ENCODE measurements at places on chromosomes 5 and 9.

DNA sequence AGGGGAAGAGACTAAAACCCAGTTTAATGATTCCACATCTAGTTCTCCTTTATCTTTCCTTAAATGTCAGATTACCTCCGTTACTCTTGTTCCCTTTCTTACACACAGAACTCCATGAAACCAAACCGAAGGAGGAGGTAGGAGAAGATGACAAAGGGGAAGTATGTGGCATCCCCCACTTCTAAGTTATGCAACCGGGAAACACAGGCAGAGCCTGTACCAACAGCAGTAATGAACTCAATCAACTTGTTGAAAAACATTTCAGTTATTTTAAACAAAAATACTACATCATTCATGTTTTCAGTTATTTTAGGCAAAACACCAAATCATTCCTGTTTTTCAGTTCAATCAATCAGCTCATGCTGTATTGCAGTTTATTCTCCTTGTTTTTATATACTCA lies 101.8 kb downstream of the PCSK1 start:
- no peak for DNase-seq

DNA sequence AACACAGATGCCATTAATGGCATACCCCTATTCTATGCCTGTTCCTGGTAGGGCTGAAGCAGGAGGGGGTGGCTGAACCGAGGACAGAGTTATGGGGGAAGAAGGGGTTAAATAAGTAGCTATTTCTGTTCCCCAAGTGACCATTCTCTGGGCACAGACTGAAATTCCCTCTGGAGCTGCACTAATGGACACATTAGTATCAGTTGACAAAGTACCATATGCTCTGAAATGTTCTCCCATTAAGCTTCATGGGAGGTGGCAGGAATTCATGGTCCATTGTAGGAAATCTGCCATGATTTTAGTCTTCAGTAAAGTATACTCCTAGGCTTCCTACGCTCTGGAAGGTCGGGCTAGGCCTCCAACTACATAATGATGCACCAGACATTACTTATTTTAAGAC lies 10.5 kb upstream of the FRMPD1 start:
- DNase-seq, result no peak

DNA sequence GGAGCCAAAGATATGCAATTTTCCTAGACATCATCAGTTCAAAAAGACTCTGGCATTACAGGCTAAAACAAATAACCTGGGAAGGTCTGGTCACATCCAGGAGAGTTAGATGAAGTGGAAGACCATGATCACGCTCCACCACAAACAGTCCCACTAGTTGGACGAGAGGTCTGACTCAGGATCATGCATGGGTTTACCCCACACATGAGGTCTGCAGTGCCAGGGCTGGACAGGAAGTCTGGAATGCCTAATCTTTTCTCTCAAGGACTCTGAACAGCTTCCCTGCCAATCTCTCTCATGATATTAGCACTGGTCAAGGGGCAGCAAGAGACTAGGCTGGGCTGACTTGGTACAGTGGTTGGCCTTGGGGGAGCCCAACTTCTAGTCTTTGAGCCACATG lies 7.1 kb downstream of the PRUNE2 start:
- no peak for DNase-seq

GRCh38 chr5:150444770-150445169 lies 4.8 kb downstream of the RPS14 start:
- no peak for DNase-seq

GRCh38 chr5:159252195-159252594 lies 10.9 kb upstream of the UBLCP1 start:
- DNase-seq, result no peak

GRCh38 chr5:36178524-36178890 lies 26.6 kb downstream of the SKP2 start:
- no peak for DNase-seq

DNA sequence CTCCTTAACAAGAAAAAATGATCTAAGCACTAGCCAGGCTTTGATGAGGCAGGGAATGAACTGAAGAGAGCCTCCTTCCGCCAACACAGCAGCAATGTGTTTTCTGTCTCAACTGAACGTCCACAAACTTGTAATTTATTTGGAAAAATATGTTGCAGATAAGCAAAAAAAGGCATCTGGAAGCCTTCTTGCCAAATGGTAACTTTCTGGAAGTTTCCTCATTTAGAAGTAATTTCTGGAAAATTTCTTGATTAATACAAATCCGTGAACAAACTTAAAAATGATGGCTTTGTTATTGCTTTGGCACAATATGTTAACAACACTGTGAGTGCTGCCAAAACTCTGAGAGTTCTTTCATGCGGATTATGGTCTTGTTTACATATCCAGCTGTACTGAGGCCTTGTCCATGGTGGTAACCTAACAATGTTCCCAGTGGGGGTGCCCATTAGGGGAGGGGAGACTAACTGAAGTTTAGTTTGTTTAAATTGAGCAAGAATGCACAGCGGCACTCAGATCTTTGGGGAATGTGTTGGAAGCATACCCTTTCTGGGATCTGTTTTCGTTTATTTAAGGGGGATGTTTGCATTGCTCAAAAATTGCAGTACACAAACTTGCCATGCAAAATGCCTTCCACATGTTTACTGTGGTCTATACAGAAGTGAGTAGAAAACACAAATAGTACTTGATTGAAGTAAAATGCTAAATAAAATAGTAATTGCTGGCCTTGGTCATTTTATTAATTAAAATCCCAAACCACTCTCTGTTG lies 334.7 kb downstream of the NR2F1-AS1 start:
- peak; percentile 62 for DNase-seq

- no peak for DNase-seq
Measured at GRCh38 chr9:110536822-110537221, 42.7 kb downstream of the SVEP1 start.

GRCh38 chr5:135036405-135036804 lies 2.4 kb upstream of the PITX1 start:
- DNase-seq, result no peak

DNA sequence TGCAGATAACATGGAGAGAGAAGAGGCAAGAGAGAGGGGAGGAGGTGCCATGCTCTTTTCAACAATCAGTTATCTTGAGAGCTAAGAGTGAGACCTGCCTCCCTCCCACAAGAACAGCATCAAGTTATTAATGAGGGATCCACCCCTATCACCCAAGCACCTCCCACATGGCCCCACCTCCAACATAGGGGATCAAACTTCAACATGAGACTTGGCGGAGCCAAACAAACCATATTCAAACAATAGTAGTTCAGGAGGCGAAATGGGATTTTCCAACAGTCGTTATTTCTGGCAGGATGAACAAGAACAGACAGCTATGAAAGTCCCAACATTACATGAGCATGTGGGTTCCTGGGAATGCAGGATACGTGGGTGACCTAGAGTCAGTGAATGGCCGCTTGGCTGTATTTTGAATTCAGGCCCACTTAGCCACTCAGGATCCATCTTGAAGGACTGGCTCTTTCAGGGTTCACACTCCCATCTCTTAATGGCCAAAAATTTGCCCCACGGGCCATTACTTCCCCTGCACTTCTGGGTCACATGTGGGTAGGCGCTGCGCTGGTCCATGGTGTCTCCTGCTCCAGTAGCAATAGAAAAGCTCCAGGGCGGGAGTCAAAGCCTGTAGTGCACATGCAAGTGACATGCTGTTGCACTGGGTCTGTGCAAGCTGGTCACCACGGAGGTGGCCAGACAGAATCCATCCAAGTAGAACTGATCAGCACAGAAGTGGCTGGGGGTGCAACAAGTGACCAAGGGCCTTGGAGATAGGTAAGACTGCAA lies 7.1 kb upstream of the FAF2 start:
- no peak for DNase-seq

DNA sequence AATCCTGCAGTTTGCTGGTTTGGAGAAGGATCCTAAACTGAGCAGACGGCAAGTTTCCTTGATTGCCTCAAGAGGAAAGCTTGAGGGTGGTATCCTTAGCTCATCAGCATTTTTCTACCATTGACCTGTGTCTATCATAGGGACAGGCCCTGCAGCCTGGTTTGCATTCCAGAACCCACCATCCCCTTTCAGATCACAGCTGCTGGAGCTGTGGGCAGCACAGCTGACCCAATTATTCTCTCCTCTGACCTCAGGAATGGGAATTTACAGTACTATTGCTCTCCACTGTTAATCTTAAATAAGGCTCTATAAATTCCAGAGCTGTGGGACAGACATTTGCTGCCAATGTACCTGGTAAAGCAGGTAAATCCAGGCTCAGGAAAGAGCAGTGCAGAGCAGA lies 163.0 kb downstream of the SPOCK1 start:
- DNase-seq, result no peak

DNA sequence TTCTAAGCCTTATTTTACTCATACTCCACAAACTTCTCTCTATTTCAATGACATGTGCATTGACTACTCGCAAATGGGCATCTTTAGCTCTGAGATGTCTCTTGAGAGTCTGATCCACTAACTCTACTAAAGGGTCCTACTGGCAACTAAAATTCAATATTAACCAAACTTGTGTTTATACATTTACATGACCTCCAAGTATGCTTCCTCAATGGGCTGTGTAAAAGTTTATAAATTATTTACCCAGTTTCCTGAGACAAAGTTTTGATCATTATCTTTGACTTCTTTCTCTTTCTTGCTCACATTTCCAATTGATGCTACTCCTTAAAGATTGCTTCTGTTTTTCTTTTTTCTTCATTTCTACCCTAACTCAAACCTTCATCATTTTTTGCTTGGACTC lies 510.1 kb upstream of the DAB2 start:
- no peak for DNase-seq

GRCh38 chr5:74575741-74576538 lies 64.6 kb downstream of the ENC1 start:
- DNase-seq, result no peak

DNA sequence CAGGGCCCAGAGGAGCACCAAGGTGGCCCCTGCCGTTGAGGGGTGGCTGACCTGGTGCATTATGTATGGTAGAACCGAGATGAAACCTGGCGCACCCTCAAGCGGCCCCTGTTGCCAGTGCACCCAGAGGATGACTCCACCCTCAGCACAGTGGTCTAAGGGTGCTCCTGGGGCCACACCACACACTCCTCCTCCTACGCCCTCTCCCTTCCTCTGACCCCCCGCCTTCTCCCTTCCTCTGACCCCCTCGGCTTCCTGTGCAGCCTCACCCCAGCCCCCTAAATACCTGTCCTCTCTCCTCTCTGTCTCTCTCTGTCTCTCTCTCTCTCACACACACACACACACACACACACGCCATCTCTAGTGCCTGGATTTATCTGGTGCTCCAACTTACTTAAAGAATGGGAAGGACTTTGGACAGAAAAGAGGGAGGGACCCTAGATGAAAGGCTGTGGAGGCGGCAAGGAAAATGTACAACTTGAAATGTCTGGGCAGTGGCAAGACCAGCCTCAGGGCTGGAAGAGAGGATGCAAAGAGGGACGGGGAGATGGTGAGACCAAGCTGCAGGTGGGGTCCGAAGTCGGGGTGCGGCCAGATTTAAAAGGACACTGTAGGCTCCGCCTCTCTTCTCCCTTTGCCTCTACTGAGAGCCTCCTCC lies 18.2 kb upstream of the SLC30A5 start:
- DNase-seq, result no peak

- no peak for DNase-seq
Measured at GRCh38 chr9:94645901-94646300, 6.6 kb upstream of the FBP1 start.

DNA sequence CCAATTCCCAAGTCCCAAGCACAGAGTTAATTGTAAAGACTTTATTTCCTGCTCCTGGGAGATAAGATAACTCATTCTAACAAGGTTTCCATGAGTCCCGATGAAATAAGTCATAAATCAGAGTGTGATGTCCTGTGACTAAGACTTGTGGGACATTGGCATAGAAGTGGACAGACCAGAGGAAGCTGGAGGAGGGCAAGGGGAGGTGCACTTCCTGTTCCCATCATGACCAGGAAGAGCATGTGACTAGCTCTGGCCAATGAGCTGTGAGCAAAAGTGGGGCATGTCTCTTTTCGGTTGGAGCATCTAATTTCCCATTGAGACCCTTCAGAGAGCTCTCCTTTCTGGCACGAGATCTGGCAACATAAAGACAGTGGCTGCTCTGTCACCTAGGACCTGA lies 100.4 kb downstream of the ZNF354C start:
- no peak for DNase-seq

DNA sequence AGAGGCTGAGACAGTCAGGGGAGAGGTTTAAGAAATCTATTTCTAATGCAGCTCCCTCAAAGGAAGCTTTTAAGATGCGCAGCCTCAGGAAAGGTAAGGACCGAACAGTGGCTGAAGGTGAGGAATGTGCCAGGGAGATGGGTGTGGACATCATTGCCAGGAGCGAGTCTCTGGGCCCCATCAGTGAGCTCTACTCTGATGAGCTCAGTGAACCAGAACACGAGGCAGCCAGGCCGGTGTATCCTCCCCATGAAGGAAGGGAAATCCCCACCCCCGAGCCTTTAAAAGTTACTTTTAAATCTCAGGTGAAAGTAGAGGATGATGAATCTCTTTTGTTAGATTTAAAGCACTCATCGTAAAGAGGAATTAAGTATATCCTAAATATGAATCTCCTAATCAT lies 8.2 kb downstream of the CAVIN4 start:
- DNase-seq, result no peak

DNA sequence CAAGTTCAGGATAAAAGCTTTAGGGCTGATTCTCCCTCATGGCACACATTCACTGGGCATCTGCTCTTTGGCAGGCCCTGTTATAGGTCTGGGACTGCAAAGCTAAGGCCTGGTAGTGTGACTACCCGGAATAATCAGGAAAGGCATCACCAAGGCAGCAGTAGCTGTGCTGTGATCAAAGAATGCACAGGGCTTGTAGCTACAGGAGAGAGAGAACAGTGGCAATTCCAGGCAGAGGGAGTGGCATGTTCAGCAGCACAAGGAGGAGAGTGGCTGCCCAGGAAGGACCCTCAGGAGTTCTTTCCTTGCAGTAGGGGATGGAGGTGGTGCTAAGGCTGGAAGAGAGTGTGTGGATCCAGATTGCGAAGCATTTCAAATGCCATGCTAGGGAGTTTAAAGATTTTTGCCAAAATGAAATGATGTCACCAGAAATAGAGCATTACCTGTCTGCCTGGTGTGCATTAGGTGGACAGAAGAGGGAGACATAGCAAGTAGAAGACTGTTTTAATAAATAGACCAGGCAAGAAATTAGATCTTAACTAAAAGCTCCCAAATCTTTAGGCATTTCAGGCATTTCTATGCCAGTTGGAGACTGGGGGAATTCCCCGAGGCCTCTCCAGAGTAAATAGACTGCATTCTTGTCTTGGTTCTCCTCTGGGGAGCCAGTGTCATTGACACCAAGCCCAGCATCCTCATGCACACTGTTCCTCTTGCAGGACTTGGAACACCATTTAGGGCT lies 69.1 kb downstream of the GPR21 start:
- DNase-seq, result no peak

GRCh38 chr9:124502711-124503702 lies 4.2 kb downstream of the NR5A1 start:
- DNase-seq, result no peak

DNA sequence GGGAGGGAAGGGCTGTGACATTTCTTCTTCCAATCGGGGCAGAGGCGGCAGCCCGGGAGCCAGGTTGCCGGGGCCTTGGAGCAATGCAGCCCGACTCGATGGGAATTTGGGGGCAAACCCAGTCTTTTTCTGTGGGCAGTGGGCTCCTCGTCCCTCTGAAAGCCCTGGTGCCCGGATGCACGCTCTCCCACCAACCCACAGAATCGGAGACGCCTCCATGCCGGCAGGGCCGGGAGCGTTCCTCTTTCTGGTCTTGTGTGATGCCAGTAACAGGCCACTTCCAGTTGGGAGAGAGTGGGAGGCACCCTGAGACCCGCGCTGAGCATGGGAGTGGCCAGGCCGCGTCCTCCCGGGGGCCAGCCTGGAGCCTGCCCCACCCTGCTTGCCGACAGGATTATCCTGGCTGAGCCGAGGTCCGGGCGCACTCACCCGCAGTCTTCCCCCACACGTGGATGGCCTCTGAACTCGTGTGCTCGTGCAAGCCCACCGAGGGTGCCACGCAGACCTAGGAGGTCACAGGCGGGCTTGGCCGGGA lies 17.8 kb downstream of the OLFM1 start:
- DNase-seq, result no peak

GRCh38 chr5:171355302-171355724 lies 32.3 kb upstream of the NPM1 start:
- no peak for DNase-seq

Measured in ecto neural progenitor cell (in vitro differentiated cells).